ENCODE measurements at places on chromosomes 1 and 21. TPM values are rescaled to one million over a fixed set of nuclear protein-coding genes. Genes with fewer than 3 reads are reported as not detected.

Gene FMO3
- not detected for total RNA-seq

Gene LINGO4
- total RNA-seq: under 0.01 TPM

GRCh38 chr1:204598319-204598969, 82.2 kb downstream of the MDM4 start:
- no peak for DNase-seq

- peak; percentile 41 for DNase-seq
Measured at GRCh38 chr1:110060034-110060661, 10.3 kb downstream of the ALX3 start.

- DNase-seq: peak; percentile 7
Measured at GRCh38 chr1:116711263-116711840, 42.9 kb upstream of the CD2 start.

GRCh38 chr1:6489799-6490180, 1.7 kb downstream of the PLEKHG5 start:
- peak; percentile 77 for DNase-seq

DNA sequence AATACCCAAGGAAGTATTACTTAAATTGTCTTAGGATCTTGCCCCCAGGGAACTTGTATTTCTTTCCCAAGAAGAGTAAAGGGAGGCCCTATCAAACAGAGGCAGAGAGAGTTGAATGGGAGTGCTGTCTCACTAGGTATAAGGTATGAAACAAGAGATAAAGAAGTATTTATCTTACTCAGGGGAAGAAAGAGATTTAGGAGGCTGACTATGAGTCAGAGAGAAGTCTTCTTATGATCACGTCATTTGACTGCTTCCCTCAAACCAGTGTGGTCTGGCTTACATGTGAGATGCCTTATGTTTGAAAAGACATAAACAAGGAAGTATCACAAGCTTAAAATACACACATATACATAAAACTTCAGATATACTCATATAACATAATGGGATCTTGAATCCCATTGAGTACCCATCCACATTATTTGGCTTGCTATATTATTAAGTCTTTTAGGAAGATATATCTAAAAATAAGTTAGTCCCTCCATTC, 29.6 kb downstream of the DUSP10 start:
- DNase-seq: peak; percentile 83

DNA sequence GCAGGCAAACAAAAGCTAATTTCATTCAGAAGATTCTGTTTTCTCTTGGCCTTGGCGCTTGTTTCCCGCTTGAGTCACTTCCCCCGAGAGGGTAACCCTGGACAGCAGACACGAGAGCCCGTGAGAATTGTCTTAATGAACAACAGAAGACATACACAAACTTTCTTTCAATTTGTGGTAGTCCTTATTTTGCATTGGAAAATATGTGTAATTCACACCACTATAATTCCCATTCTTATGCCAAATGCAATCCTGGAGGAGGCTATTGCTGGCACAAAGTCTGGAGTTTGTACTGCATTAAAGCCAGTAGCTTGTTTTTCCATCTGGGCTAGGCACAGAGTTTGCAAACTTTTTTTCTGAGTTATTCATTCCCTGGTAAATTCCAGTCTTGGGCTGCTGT, 109.8 kb upstream of the IVNS1ABP start:
- DNase-seq: peak; percentile 15

GRCh38 chr1:193392686-193393085, 206.3 kb upstream of the B3GALT2 start:
- no peak for DNase-seq

Data from hematopoietic multipotent progenitor cell (in vitro differentiated cells).